ENCODE measurements at places on chromosomes 5 and 9.

- no peak for DNase-seq
These were observed 34.8 kb downstream of the ACOT12 start for GRCh38 chr5:81359108-81359507.

GRCh38 chr9:78788101-78788500, 491.2 kb downstream of the PSAT1 start:
- DNase-seq = no peak

GRCh38 chr5:120014535-120014934, 385.2 kb downstream of the FAM170A start:
- no peak for DNase-seq

DNA sequence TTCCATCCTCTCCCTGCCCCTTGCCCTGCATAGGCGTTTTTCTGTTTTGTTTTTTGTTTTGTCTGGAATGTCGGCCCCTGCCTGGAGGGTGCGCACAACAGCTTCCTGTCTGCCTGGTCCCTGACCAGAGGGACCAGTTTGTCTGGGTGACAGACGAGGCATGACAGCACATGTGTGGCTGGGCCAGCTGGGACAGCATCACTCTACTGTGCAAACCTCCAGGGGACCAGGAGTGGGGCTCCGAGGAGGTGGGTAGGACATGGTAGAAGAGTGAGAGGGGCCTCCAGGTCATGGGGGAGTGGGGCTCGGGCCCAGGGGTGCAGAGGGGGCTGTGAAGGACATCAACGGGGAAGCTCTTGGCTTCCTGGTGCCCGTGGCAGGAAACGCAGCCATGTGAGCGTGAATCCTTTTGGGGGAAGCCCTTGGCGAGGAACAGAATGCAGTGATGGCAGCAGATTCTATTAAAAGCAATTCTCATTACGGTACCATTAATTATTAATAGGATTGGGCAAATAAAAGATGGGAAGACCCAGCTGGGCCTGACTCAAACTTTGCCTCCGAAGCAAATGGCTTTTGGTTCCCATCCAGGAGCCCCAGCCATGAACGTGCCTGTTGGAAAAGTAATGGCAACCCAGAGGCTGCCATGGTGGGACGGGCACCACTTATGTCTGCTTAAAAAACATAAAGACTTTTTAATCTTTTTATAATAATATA, 184.4 kb upstream of the IER5L start:
- DNase-seq = no peak

GRCh38 chr5:8683496-8683895, 814.5 kb downstream of the MTRR start:
- DNase-seq = no peak

DNA sequence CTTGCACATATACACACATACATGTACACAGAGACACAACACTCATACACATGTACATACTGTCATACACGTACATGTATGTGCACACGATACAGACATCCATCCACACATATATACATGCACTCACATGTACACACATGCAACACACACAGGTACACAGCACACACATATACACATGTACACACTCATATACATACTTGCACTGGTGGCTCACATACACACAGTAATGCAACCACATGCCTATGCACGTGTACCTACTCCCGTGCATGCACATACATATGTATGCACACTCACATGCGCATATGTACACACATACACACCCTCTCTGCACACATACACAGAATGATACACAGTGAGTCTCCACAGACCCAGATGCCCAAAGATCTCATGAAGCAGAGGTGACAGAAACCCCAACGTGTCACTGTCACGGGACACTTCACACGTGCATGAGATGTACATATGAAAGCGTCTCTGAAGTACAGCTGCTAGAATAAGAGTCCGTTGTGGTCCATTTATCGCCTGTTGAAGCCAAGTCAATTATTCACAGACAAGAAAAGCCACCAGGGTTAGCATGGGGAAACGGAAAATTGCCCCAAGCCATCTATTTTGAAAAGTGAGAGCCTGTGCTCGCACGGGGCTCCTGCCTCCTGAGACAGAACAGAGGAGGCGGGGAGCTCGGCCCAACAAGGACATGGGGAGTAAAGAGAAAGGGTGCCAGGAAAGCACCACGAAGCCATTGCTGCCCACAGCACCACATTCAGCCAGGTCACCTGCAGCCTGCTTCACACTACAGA, 24.9 kb downstream of the LPCAT1 start:
- DNase-seq = no peak

- no peak for DNase-seq
These were observed 6.5 kb downstream of the TAS2R1 start for GRCh38 chr5:9623661-9624060.

- DNase-seq = no peak
These were observed 69.6 kb upstream of the PRRC1 start for GRCh38 chr5:127447827-127448226.

GRCh38 chr5:10310066-10310779, 2.5 kb upstream of the CMBL start:
- no peak for DNase-seq

DNA sequence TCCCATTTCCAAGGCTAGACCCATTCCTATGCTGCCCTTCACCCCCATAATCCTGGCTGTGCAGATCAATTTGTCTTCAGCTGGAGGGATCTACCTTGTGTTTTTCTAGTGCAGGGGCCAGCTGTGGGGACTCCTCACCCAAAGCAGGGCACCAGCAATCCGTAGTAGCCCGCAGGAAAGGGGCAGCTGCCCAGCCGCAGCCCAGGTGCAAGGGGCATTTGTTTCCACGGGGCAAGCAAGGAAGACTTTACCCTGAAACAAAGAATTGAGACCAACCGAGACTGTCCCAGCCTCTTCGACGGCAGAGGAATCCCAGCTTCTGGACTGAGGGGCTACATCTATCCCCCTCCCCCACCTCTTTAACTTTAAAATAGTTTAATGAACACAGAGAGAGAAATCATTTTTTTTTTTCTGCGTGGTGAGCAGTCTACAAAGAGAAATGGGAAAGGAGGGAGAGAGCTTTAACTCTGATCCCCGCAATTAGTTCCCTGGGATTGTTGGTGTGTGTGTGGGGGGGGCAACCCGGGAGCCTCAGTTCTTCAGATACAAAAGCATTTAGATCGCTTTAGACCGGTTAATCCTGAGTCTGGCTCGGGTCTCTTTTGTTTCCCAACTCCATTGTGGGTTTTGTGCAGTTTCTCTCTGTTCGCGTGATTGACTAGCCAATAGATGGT, 10.6 kb upstream of the LHX2 start:
- DNase-seq = no peak

GRCh38 chr9:134962065-134962972, 44.6 kb upstream of the FCN1 start:
- no peak for DNase-seq

GRCh38 chr9:97386265-97386633, 25.6 kb upstream of the TDRD7 start:
- no peak for DNase-seq

DNA sequence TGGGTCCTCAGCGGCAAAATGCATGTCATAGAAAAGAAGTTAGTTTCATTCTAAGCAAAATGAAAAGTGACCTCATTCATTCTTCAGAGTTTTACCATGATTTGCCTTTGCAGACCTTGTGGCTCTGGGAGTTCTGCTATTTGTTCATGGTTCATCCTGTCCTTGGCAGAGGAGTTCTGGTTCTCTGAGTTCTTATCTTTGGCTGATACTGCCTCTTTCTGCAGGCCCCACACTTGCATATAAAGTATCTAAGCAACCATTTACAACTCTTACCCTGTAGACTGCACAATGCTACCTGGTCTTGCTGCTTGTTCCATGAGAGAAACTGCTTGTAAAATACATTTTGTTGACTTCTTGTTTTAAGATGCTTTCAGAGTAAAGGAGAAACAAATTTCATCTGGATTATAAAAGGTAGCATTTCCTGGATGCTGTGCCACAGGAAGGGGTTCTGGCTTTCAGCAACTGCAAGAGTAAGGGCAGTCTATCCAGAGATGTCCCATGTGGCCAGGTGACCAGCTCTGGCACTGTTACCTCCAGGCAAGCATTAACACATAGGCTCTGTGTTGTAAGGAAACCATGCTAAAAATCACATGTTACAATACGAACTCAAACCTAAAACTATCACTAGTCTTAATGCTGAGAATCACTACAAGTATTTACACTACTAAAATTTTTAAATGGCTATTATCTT, 513.2 kb downstream of the SPOCK1 start:
- DNase-seq = no peak

DNA sequence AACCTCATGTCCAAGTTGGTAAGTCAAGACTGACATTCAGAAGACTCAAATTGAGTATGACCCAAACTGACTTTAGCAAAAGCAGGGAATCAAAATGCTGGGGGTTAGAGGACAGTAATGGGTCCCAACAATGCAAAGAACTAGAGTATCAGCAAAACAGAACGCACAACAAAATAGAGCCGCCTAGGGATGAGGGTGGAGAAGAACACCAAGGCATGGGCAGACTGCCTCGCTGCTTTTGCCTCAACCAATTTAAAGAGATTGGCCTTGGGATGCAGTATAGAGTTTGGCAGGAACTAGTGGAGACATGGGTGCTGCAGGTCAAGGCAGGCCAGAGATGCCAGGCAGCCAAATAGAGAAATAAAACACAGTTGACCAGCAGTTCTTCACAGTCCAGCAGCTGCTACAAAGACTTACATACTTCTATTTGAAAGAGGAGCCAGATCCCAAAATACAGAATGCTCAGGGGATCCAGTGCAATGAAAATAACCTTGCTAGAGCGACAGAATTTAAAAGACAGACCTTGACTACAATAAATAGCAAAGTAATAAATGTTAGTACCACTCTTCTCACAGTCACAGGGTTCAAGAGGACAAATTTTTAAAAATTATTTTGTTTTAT, 83.9 kb upstream of the NIPBL start:
- no peak for DNase-seq

GRCh38 chr5:120808606-120809005, 344.5 kb downstream of the PRR16 start:
- no peak for DNase-seq

- DNase-seq = no peak
These were observed 3.5 kb downstream of the CRB2 start for GRCh38 chr9:123359546-123359945.

Measured in CD8-positive, alpha-beta memory T cell (primary cell).